Cerebellar nuclear complex (tissue), 1 donor: ENCODE measurements at places on chromosomes 2 and 18.

GRCh38 chr2:178422097-178422496 is 28.9 kb downstream of the PRKRA start:
- no peak for DNase-seq

- no peak for DNase-seq
These were observed 75.6 kb downstream of the CELF4 start for GRCh38 chr18:37489998-37490397.

DNA sequence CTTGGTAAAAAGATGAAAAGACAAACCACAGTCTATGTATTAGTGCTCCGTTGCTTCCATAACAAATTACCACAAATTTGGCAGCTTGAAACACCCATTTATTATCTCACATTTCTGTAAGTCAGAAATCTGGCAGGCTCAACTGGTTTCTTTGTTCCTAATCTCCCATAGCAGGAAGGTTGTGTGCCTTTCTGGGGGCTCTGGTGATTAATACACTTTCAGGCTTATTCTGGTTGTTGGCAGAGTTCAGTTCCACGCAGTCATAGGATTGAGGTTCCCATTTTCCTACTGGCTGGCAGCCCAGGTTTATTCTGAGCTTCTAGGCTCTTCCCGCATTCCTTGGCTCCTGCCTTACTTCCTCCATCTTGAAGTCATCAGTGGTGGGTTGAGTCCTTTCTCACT is 189.3 kb downstream of the ANAPC1 start:
- no peak for DNase-seq

DNA sequence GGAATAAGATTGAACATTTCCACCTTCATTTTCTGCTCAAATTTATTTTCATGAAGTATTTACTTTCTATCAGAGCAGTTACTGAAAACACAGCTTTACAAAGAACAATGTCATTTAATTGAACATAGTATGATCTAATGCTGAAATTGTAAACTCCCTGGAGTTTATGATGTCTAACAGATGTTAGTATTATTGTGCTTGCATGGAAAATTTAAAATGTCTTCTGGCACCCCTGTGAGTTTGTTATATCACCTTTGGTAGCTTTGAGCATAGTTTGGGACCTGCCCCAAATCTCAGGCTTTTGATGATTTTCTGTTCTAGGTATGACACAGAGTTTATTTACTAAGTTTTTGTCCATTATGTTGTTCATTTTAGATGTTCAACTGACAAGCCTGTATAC is 28.1 kb downstream of the FAM171B start:
- DNase-seq = no peak

- no peak for DNase-seq
These were observed 72.9 kb upstream of the SCG2 start for GRCh38 chr2:223674998-223675609.

DNA sequence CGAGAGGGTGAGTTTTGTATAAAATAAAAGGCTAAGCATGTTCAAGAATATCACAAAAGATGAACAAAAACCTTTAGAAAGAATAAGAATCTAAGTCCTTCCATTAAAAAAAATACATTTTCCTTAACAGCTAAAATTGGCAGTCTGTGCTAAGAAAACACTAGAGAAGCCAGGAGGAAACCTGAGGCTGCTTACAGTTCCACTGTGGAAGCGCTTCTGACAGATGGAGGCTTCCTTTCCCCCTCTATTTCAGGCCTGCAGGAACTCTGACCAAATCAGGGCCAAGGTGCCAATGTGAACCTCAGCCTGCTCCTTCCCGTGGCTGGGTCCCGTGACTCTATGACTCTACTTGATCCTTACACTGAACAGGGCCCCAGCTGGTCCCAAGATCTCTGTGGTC is 108.1 kb upstream of the ARHGAP28 start:
- DNase-seq = no peak

- DNase-seq = no peak
These were observed 242.2 kb downstream of the ZNF516 start for GRCh38 chr18:76252880-76253279.

- no peak for DNase-seq
These were observed 144.4 kb upstream of the ITGA6 start for GRCh38 chr2:172282944-172283343.

DNA sequence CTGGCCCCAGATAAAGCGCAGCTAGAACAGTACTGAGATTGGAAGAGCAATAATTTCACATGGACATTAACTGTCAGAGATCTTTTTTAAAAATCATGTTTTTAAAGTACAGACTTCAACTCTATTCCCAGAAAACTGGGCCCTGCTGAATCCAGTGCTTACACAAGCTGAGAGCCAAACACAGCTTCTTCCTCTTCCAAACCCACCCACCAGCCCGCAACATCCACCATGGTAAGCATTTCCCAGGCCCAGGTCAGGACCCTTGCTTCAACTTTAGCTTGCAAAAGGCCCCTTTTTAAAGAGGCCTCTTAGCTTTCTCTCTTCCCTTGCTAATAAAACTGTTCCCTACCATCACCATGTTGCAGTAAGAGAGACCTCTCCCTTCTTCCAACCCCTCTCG is 2.1 kb downstream of the AAK1 start:
- no peak for DNase-seq

DNA sequence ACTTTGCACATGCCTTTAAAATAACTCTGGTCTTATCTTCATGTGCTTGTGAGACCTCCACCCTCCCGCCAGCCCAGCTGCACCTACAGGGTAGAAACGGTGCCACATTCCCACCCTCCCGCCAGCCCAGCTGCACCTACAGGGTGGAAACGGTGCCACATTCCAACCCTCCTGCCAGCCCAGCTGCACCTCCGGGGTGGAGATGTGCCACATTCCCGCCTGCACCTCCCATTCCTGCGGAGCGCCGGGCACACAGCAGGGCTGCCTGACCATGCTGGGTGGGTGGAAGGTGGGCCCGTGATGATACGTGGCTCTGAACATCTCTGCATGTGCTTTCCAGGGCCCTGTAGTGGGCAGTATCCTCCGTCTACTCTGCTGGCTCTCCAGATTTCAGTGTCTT is 243.7 kb upstream of the PXDN start:
- no peak for DNase-seq

GRCh38 chr2:224952936-224953657 is 89.2 kb downstream of the DOCK10 start:
- DNase-seq = no peak

DNA sequence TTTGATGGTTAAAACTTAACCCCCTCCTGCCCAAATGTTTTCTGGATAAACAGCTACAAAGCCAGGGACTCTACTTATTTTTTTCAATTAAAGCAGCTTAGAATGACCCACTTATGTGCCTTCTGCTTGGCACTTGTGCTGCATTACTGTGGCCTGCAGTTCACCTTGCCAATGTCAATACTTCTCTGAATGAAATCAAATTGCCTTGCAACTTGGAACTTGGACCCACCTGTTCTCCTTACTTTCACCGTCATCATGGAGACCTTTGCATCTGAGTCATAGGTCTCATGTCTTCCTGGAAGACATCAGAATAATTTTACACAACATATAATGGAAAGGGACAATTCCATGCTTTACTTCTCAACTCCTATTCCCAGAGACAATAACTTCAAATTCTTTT is 92.1 kb upstream of the FHL2 start:
- no peak for DNase-seq

- no peak for DNase-seq
These were observed 143.9 kb downstream of the LTBP1 start for GRCh38 chr2:33090553-33091134.

- DNase-seq = no peak
These were observed 27.3 kb downstream of the PDIA6 start for GRCh38 chr2:10785260-10785659.
